NCI-H146 (cell line): ENCODE measurements at places on chromosomes 2 and 18.

GRCh38 chr18:49767111-49768050 lies 46.0 kb downstream of the ACAA2 start:
- DNase-seq, result no peak

GRCh38 chr2:224984637-224985036 lies 57.6 kb downstream of the DOCK10 start:
- DNase-seq, result peak; percentile 3

DNA sequence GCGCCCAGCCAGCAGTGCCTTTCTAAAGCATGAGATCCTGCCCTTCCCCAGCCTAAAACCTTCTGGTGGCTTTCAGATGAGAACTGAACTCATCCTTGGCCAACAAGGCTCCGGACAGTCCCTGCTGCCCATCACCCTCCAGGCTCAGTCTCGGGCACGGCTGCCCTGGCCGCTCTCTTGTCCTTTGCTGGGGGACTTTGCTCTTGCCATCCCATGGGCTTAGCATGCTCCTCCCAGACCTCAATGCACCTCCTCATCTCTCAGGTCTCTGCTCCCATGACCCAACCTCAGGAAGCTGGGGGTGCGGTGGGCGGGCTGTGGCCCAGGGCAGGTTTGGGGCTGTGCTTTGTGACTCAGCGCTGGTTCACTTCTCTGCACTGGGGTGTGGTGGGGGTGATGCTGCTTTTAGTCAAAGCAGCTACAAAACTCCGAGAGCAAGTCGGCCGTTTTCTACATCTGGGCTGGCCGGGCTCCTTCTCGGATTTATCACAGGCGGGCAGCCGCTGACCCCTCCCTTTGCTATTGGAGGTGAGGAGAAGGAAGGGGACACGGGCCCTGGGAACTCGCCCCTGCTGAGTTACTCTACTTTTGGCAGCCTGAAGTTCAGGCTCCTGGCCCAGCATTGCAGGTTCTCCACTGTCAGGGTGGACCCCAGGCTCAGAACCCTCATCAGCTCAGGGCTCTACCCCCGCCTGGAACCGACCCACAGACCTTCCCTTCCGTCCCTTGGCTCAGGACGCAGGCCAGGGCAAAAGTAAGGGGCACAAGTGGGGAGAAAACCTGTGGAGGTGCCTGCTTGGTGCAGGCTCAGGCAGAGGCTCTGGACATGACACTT lies 90.6 kb upstream of the TAF1B start:
- no peak for DNase-seq

GRCh38 chr18:61554946-61555361 lies 221.7 kb downstream of the CDH20 start:
- DNase-seq, result no peak

DNA sequence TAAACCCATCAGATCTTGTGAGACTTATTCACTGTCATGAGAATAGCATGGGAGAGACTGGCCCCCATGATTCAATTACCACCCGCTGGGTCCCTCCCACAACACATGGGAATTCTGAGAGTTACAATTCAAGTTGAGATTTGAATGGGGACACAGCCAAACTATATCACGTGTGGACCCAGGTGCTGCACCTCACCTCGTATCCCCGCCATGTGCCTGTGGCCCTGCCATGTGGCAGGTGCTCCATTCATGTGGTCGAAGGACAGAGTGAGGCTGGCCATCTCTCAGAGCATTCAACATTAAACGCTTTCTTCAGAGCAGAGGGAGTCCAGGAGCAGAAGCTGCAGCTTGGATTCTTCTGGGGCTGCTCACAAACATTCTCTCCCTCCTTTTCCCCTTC lies 32.3 kb downstream of the MROH2A start:
- no peak for DNase-seq

DNA sequence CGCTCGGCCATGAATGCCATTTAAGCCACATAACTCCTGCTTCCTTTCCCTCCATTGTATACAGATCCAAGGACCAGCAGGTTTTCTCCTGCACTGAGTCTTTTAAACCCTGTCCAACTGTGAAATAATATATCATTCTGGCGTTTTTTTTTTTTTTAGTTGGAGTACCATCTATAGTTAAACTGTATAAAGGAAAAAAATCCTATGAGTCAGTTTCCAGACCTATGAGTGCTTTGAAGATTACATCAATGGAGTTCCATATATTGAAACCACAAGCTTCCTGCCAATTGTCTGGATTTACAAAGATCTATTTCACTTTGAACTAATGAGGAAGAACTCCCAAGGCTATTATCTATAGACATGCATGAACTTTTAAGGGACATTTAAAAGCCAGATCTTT lies 2.4 kb upstream of the MALT1 start:
- DNase-seq, result no peak

- no peak for DNase-seq
Measured at GRCh38 chr2:112916625-112917247, 5.8 kb downstream of the IL37 start.

DNA sequence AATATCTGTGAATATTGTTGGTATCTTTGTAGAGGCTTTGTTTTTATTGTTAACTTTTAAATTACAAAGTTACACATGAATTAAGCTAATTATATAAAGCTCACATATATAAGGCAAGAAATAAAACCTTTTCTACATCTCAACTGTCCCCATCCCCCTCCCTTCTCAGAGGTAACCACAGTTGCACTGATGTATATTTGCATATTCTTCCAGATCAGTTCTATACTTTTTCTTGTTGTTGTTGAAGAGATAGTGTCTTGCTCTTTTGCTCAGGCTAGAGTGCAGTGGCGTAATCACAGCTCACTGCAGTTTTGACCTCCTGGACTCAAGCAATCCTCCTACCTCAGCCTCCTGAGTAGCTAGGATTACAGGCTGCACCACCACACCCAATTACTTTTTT lies 36.0 kb upstream of the CDC42EP3 start:
- no peak for DNase-seq

GRCh38 chr2:43225093-43225787 lies 1.2 kb downstream of the ZFP36L2 start:
- no peak for DNase-seq

DNA sequence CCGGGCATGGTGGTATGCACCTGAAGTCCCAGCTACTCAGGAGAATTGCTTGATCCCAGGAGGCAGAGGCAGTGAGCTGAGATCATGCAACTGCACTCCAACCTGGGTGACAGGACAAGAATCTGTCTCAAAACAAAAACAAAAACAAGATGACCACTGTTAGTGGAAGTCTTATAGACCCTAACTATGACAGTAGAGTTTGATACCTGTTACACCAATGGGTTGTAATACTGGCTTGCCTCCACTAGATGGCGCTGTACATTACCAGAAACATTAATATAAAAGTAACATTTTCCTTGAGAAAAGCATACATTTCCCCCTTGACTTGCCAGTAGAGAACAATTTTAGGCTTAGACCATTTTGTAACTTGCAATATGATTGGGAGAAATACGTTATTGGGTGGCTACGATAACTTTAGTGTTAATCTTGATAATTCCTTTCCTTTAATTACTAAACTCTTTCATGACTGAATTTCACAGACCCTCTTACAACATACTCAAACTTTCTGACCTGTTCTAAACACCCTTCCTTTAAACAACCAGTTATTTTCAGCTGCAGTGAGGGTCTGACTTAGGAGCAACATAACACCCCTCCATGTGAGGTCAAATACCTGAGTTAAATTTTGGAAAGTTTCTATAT lies 19.5 kb downstream of the SLC25A52 start:
- DNase-seq, result peak; percentile 8

DNA sequence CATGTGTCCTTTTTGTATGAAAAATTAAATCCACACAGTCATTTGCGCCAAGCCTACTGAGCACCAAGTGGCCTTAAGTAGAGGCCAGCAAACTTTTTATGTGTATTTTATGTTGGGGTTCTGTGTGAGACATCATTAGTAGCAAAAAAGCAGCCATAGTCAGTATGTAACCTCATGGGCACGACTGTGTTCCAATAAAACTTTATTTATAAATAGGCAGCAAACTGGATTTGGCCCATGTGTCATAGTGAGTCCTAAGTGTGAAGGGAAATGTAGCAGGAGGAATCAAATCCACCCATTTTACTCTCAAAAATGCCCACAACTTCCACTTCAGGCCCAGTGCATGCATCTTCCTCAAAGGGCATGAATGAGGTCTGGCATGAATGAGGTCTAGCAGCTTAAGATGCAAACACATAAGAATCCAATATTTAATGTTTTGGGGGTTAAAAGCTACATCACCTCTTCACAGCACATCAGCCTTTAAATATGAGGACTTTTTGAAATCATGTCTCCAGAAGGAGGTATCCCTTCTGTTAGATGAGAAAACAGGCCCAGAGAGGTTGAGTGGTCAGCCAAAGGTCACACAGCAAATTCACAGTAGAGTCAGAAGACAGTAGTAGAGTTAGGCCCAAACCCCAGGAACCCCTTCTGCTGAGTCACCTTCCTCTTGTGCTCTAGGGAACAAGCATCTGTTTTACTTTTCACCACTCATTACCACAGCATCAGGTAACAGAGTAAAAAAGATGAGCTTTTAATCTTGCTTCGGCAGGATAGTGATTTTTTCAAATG lies 45.6 kb downstream of the MREG start:
- no peak for DNase-seq

DNA sequence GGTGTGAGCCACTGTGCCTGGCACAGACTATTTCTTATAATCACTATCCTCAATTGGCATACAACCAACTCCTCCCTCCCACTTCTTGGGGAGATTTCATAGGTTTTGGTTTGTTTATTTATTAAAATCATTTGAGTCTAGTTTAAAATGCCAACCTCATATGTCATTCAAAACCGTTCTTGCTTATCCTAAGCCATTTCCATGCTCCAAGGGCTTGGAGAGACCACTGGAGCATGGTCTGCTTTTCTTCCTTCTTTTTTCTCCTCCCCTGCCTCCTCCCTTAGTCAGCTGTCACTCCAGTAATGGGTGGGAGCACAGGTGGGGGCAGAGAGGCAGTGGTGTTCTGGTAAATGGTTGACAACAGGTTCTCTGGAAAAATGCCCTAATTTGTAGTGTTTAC lies 20.4 kb upstream of the KCNS3 start:
- DNase-seq, result no peak

DNA sequence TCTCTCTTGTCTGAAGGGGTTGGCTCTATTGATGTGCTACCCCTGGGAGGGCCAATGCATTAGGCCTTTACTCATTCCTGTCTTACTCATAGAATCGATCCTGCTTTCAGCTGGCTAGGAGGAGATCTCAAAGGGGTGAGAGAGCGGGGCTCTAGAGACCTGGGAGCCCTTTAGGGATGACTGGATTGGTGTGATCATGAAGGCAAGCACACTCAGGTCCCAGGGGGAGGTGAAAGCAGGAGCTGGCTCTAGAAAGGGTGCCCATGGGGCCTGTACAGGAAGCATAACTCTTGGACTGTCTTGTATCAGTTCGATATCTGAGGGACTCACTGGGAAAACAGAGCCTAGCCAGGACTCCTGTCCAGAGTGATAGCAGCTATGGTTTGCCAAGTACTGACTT lies 47.8 kb downstream of the INPP4A start:
- no peak for DNase-seq

DNA sequence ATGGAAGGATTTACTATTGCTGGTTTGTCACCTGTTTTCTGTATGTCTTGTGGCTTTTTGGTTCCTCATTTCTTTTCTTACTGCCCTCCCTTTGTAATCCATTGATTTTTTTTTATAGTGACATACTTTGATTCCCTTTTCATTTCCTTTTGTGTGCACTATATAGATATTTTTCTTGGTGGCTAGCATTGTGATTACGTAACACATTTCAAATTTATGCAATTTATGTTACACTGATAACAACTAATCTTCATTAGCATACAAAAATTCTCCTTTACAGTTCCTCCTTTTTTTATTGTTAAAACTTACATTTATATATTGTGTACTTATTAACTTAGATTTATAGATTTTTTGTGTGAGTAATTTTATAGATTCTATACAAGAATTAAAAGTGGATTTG lies 80.6 kb downstream of the OTX1 start:
- DNase-seq, result no peak

GRCh38 chr2:151638191-151638933 lies 95.9 kb downstream of the NEB start:
- DNase-seq, result no peak

DNA sequence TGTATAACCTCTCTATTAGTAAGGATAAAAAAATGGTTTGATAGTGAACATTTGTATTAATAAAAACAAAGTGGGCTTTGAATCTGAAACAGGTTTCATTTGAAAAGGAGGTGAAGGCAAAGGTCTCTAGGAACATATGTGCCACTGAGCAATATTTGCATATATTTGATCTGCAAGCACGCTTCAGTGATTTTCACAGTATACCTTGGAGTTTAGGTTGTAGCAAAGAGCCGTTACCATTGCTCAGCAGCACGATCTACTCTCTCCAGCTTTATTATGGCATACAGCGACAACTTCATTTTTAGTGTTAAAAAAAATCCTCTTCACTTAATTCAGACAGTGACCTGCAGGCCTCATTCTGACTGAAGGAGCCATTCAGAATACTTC lies 75.8 kb upstream of the ZEB2 start:
- no peak for DNase-seq

DNA sequence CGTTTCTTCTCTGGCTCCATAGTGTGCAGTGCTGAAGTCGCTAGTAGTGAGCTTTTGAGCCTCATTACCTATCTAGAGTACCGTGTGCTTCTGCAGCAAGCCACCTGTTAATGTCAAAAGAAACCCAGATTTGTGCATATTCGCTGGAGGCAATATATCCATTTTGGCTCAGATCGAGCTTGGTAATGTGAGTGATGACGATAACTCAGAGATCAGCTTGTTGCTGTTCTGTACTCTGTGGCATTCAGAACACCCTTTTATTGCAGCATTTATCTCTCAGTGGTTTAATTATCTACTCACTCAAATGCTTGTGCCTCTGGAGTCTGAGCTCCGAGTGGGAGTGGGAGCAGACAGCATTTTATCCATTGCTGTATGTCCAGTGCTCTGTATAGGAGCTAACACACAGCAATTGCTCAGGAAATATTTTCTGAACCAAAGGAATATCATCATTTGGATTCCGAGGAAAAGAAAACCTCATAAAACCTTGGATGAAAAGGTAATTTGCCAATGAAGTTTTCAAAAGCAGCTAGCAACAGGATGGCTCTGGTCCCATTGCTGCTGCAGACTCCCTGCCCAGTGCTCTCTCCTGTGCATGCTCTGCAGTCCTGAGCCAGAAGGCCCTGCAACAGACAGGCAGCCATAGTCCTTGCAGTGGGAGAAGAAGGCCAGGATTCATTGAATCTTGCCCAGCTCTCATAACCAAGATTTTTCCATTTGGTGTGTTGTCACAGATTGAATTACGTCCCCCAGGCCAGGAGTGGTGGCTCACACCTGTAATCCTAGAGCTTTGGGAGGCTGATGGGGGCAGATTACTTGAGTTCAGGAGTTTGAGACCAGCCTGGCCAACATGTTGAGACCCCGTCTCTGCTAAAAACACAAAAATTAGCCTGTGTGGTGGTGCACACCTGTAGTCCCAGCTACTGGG lies 183.8 kb downstream of the MYCN start:
- DNase-seq, result no peak

DNA sequence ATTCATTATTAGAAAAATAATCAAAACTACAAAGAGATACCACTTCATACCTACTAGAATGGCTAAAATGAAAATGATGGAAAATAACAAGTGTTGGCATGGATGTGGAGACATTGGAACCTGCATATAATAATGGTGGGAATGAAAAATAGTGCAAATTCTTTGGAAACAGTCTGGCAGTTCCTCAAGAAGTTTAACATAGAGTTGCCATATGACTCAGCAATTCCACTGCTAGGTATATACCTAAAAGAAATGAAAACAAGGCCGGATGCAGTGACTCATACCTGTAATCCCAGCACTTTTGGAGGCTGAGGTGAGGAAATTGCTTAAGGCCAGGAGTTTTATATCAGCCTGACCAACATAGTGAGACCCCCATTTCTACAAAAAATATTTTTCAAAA lies 41.6 kb upstream of the ACYP2 start:
- DNase-seq, result no peak
